Dermis blood vessel endothelial cell (primary cell): ENCODE measurements at places on chromosomes 5 and 9.

DNA sequence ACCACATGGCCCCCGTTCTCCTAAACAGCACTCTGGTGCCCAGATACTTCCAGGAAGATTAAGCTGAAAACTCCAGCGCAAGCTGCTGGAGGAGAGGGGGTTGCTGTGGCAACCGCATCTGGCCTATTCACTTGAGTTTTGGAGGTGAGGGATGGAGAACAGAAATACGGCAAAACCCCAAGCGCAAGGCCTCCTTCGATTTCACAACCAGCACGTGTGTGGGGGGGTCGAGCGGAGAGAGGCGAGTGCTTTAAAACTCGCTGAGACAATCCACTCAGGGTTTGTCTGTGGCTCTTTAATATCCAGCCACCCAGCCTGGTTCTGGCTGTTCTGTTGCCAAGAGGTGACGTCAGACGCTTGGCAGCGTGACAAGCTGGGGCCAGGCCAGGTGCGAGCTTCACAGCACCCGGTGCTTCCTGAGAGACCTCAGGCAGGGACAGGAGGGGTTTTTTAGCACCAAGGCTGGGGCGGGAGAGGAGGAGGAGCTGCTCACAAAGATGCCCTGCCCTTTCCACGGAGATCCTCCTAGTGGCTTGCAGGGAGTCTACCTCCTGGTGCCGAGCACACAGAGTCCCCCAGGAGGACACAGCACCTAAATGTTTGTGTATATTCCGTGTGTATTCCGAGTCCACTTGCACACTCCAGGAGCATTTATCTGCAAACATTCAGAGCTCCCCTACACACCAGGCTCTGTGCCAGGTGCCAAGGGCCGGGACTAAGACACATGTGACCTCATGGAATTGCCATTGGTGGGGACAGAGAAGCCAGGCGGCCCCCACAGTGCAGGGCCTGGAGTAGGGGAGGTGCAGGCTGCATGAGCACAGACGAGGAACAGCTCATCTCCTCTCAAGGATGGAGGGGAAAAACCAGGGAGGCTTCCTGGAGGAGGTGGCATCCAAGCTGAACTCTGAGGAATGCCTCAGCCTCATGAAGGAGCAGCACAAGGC, 194.6 kb downstream of the OLFM1 start:
- DNase-seq = peak; percentile 66

- no peak for DNase-seq
Observed at GRCh38 chr9:105346273-105346672, 101.6 kb upstream of the FSD1L start.

GRCh38 chr5:119357270-119357669, 1.5 kb downstream of the TNFAIP8 start:
- no peak for DNase-seq

- DNase-seq = no peak
Observed at GRCh38 chr9:105117234-105117633, 127.2 kb upstream of the SLC44A1 start.

DNA sequence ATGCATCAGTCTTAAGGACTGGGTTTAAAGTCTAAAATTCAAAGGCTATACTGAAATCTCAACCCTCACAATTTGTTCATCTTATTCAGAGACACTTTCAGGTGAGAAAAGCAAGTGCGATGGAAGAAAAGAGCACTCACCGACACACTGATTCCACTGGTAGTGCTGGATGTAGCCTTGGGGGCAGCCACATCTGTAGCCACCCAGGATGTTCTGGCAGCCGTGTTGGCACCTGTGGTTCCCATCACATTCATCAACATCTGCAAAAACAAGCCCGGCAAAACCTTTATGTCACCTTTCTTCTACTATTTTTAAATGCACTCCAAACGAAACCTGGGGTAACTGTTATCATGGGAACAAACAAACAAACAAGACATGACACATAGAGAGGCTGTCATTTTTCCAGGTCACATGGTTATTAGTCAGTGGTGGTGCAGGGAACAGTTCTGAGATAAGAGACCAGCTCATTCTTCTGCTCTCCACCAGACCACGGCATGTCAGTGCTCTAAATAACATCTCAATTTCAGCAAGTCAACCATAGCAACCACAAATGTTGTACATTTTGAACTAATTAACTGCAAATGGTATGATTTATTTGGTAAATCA, 188.4 kb downstream of the SLC12A2 start:
- peak; percentile 5 for DNase-seq
